Stimulated activated naive B cell treated with anti-CD40 and anti-IgM and Interleukin-4, amounts not matched to agents 10 μg/mL and 1 μg/mL and 100 μg/mL, for 72 hours (primary cell): ENCODE measurements at places on chromosomes 12 and 14.

DNA sequence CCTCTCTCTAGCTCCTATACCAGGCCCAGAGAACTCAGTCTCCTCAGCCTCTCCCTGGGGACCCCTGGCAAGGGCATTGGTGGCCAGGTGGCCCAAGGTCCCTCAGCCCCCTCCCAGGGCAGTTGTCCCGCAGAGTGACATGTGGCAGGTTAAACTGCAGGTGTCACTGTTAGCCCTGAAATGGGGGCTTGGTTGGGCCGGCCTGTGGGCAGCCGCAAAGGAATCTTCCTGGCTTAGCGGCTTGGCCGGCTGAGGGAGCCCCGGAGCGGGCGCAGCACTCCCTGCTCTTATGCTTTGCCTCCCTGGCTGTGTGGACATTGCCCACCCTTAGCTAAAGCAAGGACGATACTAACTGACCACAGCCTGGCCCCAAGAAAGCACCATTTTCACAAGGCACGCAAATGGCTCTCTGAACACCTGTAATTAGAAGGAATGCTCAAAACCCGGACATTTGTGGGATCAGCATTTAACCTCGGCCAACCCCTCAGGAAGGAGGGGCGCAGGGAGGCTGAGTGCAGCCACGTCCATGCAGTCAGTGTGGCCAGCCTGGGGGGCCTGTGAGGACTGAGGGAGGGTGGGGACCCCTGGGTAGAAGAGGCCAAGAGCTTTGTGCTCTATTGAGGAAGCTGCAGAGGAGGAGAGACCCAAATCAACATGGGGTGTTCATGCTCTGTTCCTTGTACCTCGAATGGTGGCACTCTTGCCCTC is 82.2 kb downstream of the PAPOLA start:
- peak; percentile 16 for DNase-seq

DNA sequence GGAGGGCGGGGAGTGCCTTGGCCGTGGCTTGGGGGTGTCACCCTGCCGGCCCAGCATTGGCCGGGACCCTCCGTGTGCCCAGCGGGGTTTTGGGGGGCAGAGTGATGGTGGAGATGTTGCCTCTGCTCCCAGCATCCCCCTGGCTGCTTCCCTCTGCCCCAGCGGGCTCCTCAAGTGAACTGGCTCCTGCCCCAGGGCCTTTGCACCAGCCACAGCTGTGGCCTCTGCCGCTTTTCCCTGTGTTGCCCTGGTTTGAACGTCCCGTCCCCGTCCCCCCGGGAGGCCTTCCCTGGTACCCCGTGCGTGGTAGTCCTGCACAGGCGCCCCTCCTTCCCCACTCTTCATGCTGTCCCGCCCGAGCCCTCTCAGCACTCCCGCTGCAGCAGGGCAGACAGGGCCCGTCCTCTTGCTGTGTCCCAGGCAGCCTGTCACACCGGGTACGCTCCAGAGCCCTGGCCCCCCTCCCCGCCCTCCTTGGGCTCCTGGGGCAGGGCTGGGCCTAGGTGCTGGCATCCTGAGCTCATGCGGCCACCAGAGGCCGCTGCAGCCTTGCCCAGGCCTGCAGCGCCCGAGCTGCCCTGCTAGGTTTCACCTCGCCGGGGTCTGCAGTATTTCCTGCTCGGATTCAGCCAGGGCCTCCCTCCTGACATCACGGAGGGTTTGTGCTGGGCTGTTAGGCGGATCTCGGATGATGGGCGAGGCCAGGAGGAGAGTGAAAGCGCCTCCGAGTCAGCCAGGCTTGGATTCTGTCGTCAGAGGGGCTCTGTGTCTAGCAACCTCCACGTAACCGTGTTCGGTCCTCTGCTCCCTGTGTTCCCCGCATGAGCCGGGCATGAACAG is 9.5 kb downstream of the NOC4L start:
- DNase-seq: peak; percentile 55

GRCh38 chr12:127489061-127489460 is 777.9 kb upstream of the TMEM132C start:
- DNase-seq: no peak

DNA sequence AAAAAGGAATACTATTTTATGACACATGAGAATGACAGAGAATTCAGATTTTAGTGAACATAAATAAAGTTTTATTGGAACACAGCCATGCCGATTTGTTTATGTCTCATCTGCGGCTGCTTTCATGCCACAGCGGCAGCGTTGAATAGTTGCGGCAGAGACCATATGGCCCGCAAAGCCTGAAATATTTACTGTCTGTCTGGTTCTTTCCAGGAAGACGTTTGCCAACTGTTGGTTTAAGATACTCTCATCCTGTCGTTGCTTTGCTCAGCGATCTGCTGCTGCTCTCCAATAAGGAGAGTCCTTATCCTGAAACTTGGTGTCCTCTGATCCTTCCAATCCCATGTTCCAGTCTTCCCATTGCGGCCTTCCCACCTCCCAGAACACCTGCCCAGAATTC is 89.9 kb downstream of the SLC24A4 start:
- no peak for DNase-seq

DNA sequence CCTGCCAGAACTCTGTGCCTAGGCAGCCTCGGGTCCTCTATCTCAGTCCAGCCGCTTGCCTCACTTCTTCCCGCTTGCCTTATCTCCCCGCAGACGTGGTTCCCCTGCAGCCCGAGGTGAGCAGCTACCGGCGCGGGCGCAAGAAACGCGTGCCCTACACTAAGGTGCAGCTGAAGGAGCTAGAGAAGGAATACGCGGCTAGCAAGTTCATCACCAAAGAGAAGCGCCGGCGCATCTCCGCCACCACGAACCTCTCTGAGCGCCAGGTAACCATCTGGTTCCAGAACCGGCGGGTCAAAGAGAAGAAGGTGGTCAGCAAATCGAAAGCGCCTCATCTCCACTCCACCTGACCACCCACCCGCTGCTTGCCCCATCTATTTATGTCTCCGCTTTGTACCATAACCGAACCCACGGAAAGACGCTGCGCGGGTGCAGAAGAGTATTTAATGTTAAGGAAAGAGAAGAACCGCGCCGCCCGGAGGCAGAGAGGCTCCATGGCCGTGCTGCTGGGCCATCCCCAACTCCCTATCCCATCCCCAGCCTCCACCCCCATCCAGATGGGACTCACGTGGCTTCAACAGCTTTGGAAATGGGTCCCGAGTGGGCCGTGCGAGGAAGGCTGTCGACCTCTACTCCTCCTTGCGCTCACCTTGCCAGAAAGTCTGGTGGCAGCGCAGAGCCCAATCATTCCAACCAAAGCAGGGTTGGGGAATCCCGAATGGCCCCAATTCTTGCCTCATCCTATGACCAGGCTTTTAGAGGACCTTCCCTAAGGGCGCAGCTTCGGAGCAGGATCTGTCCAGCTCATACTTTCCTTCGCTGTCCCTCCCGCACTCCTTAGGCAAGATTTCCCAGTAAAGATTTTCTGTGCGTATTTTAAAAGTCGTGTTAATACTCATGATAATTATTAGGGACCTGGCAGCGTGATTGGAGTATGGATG is 6.5 kb downstream of the HOXC13 start:
- no peak for DNase-seq

DNA sequence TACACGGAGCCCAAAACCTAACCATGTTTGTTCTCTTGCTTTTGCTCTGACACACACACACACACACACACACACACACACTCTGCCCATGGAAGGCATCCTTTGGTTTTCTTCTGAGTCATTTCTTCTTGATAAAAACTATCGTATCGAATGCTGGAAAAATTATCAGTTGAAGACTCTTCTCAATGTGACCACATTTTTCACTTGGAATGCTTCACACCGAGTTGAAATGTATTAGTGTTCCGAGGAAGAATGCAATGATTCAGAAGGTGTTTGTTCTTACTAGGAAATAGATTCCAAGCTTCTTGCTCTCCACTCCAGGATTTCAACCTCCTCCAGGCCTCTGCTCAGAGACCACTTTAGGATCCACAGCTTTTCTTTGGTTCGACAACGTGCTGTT is 226.3 kb downstream of the MON2 start:
- DNase-seq: no peak

DNA sequence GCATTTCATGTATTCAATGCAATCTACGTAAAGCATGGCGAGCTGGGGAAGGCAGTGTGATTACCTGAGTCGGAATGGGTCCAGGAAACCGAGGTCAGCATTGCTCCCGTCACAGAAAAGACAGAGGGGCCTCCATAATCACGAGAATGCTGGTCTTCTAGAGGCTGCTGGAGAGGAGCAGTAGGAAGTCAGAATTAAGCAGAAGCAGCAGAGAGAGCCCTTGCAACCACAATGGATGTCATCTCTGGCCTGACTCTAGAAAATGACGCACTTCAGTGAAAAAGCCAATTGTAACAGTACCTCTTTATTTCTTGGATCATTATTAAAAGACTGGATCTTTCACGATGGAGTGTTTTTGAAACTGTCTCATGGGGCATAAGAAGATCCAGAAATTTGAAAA is 69.5 kb upstream of the FOXN3 start:
- no peak for DNase-seq

GRCh38 chr12:79737875-79738718 is 47.3 kb upstream of the PAWR start:
- peak; percentile 5 for DNase-seq
